Occipital lobe (tissue), 3 donors: ENCODE measurements at places on chromosomes 12 and 14. TPM values are rescaled to one million over a fixed set of nuclear protein-coding genes. Genes with fewer than 3 reads are reported as not detected.

Gene KCNC2
- 21.1 TPM for total RNA-seq

Gene RHEBL1
- total RNA-seq, result 0.78 TPM

GRCh38 chr12:52185400-52185967 is 6.3 kb downstream of the KRT80 start:
- DNase-seq, result no peak

- peak; percentile 95 for DNase-seq
Measured at GRCh38 chr12:96233939-96234461, 39.8 kb downstream of the ELK3 start.
